Cerebellar nuclear complex (tissue), 1 donor: ENCODE measurements at places on chromosomes 3 and 15.

GRCh38 chr15:39592500-39592899 lies 11.6 kb downstream of the THBS1 start:
- no peak for DNase-seq

GRCh38 chr3:11392014-11392859 lies 120.0 kb downstream of the ATG7 start:
- DNase-seq: no peak

GRCh38 chr3:171802590-171802956 lies 7.7 kb downstream of the PLD1 start:
- DNase-seq: no peak

DNA sequence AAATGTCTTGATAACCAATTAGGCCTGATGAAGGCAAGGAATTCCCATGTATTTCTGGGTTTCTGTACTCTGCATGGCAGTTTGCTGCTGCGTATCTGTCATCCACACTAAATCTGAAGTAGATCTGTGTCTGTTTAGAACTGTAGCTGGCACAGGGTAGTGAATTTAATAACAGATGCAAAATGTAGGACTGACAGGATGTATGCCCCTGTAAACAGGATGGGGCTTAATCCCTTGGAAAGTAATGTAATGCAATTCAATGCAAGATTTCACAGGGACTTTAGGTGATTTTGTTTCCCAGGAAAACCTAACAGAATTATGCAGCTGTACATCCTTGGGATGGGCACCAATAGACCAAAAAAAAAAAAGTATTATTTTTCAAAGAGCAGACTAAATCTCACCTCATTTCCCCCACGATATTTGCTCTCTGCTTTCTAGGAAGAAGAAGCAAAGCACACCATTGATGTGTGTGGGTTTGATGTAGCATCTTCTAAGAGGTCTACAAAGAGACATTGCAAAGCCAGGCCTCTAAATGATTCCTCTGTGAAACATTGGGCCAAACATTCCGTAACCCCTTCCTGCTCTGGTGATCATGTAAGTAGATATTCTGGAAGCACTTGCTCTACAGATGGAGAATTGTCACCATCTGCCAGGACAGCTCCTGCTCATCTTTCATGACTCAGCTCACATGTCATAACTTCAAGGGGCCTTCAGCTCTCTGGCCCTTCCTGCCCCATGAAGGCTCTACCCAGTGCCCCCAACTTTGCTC lies 464.3 kb upstream of the RGMA start:
- no peak for DNase-seq

DNA sequence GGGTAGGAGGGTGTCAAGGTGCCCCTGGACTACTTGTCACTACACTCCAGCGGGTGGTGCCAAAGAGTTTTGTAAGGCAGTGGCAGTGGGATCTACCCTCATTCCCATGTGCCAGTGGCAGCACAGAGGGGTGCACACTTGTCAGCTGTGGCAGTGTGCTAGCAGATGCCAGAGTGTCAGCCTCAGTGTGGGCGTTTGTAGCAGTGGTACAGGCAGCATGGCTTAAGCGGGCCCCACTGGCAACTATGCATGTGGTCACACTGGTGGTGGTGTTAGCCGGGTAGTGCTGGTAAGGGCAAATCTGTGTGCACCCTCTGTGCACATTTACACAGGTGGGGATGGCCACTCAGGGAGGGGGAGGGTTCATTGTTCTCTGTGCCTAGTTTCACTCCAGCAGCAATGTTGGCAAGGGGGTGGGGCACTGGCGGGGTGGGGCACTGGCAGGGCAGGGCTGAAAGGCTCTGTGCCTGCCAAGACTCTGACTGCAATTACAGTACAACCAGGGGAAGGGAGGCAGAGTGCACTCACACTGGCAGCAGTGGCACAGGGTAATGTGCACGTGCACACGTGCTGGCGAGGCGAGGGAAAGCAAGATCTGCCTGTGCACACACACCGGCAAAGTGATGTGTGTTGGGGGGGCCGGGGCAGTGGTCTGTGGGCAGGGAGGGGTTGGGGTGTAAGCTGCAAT lies 31.8 kb downstream of the MYO9A start:
- no peak for DNase-seq

DNA sequence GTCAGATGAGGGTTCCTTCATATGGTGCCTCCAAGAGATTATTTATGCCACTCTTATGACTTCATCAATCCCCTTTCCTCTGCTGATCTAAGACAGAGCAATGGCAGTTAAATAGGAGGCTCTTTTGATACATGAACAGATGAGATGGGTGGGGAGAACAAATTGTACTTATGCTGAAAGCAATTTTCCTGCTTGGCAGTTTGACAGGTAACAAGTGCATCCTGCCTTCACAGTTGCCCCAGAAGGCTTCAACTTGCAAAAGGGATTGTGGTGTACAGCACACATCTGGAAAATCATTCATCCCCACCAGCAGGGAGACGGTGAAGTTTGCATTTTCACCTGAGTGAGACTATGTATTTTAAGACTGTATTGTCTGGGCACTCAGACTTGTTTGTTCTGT lies 27.3 kb downstream of the ENTPD3 start:
- DNase-seq: no peak

- no peak for DNase-seq
Measured at GRCh38 chr3:68378631-68379030, 553.7 kb downstream of the TAFA4 start.

- no peak for DNase-seq
Measured at GRCh38 chr3:14139771-14140170, 14.9 kb downstream of the TMEM43 start.

- no peak for DNase-seq
Measured at GRCh38 chr3:4816306-4816705, 162.9 kb upstream of the BHLHE40 start.

- no peak for DNase-seq
Measured at GRCh38 chr3:156040041-156040440, 80.3 kb upstream of the KCNAB1 start.

DNA sequence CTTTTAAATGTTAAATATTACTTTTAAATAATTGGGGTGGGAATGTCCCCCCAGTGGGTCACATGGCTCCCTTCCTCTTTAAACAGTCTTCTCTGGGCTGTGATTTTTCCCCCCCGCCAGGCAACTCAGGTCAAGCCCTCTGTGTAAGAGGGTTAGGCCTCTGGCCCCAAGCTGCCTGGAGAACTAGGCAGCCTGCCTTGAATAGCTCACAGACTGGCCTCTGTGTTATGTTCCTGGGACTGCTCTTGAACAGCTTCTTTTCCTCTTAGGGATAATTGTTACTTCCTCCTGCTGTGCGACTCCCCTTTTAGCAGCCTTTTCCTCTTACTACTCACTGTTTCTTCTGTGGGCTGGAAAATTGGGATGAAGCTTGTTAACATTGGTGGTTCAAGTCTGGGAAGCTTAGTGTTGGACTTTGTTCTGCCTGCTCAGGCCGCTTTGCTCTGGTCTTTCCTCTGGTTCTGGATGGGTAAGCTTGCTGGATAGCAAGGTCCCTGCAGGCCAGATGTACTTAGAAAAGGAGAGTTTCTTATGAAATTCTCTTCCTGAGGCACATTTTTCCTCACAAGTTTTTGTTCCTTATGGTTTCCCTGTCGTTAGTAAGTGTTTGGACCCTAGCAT lies 2.2 kb downstream of the TEX264 start:
- DNase-seq: no peak

DNA sequence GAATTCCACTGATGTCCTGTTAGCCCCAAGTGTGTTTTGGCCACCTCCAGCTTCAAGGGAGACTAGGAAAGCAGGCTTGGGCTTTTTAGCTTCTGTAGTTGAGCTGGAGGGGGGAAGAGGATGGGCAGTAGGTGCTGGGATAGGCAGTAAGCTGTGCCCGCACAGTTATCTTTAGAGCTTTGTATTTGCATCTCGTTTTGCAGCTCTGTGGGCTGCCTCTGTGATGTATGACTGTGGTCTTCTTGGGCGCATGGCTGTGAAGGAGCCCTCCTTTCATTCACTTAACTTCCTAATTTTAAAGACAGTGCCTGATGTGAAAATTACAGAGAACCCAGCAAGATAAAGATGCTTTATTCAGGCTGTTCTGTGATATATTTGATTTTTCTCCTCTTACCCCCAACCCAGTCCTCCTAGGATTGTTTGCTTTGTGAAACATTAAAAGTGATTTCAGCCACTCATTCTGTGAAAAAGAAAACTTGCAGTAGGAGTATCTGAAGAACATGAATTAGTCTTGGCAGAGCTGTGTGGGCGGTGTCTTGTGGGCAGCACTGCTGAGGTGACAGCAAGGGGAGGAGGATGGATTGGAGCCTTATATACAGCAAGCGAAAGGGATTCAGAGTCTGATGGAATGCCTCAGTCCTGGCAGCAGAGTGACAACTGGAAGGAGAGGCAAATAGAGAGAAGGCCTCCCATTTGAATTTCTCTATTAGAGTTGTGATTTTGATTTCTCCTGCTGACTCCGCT lies 74.3 kb downstream of the LARS2 start:
- no peak for DNase-seq

- no peak for DNase-seq
Measured at GRCh38 chr3:106008766-106009165, 140.0 kb upstream of the CBLB start.

DNA sequence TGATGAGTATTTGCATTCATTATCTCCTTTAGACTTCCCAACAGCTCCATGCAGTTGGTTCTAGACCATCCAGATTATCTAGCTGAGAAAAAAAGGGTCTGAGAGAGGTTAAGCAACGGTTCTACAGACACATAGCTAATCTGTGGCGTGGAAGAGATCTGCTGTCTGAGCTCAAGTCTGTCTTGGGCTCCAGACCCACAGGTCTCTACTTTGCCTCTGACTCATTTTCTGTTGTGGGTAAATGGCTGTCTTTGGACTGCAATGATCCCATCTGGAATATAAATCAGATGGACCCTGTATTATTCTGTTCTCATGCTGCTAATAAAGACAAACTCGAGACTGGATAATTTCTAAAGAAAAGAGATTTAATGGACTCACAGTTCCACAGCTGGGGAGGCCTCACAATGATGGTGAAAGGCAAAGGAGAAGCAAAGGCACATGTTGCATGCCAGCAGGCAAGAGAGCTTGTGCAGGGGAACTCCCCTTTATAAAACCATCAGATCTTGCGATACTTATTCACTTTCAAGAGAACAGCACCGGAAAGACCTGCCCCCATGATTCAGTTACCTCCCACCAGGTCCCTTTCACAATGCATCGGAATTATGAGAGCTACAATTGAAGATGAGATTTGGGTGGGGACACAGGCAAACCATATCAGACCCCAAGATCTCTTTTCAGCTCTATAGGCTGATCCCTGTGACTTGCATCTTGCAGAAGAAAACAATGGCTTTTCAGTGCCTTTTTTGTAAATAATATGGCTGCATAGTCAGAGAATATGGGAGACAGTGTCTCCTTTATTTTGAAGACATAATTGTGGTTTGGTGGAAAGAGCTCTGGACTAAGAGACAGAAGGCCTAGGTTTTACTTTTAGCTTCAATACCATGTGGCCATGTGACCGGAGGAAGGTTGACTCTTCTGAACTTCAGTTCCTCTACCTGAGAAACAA lies 24.7 kb downstream of the CEMIP start:
- no peak for DNase-seq

- no peak for DNase-seq
Measured at GRCh38 chr15:61621146-61621545, 392.0 kb upstream of the RORA start.

DNA sequence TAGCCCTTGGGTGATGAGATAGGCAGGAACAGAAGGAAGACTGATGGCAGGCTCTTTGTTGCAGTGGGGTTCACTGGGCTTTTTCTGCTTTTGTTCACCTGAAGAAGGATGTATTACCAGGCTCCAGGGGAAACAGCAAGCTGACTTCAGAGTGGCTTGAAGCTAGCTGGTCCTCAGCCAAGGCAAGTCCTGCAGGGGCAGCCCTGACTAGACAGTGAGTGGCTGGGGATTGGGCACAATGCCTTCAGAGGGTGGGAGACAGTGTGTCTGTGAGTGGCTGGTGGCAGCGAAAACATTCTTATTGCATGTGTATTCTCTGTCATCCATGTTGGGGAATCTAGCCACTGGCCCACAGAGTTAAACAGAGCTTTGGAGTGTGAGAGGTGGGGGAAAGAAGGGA lies 2.3 kb upstream of the TEX264 start:
- no peak for DNase-seq

DNA sequence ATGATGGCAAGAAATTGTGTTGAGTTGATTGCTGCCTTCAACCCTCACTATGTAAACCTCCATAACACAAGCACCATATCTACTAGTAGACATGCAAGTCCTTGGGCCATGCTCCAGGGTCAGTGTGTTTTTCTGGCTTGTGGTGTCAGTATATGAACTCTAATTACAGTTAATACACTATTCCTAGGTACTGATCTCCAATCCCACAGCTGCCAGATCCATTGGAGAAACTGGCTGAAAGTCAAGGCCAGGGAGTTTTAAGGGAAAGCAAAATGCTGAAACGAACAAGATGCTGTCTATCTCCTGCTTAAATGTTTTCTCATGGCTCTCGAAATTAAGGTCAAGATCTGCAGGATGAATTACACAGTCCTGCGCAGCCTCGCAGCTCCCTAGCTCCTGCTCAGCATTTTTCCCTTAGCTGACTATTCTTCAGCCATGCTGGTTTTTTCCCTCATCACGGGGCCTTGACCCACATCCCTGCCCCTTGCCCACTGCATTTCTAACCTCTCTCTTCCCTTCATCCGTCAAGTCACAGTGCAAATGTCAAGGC lies 425.0 kb upstream of the ADAMTS9 start:
- no peak for DNase-seq

GRCh38 chr3:127747751-127748521 lies 74.4 kb downstream of the MGLL start:
- DNase-seq: no peak

DNA sequence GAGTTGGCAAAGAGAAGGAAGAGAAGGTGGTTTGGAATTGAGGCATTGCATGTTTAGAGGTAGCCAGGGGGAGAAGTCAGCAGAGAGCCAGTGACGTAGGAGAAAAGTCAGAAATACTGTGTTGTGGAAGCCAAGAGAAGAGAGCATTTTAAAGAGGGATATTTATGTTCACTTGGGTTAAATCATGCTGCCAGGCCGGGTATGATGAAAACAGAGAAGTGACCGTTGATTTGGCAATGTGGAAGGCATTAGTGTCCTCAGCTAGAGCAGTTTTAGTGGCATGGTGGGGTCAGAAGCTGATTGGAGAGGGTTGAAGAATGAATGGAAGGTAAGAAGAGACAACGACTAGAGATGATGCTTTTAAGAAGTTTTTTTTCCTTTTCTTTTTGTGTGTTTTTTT lies 24.5 kb downstream of the RASA2 start:
- no peak for DNase-seq

DNA sequence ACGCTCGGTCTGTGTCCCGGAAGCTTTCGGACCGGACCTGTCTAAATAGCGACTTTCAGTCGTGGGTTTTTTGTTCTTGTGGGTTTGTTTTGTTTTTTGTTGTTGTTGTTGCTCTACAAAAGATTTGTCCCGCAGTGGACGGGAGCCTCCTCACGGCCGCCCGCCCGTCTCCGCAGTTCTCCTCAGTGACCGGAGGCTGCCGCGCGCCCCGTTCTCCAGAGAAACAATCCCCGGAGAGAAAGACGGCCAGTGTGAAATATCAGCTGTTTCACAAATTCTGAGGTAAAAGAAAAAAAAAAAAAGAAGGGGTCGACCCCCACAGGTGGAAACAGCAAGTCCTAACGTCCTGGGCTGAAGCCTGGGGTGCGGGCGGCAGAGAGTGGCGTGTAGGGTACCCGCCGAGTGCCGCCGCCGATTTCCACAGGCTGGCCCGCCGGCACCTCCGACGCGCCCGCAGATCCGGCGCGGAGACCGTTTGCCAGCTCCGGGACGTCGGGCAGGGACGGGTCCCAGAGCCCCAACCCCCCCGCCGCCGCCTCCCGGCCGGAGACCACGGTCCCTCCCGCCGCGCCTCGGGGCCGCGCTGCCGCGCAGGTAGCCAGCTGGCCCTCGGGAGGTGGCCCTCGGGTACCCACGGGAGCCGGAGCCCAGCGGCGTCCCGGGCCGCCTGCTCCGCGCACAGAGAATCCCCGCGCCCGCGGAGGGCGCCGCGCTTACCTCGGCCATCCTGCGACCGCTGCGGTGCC lies 478 bp downstream of the BNC1 start:
- DNase-seq: no peak
